ENCODE measurements at places on chromosomes 6 and 20.

GRCh38 chr20:32484225-32484957, 100.7 kb downstream of the NOL4L start:
- no peak for DNase-seq

DNA sequence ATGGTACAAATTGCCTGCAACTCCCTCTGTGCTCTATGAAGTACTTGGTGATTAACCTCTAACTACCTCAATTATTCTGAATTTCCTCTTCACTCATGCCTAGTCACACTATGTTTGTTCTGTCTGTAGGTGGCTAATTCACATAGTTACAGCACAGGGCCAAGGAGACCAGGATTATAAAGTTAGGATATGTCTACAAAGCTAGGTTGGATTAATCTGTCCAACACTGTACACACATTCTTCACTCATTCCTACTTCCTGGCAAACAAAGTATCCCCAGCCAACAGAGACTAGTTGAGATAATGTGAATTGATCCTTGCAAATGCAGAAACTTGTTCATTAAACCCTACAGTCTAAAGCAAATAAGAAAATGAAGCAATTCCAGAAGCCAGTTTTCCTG, 269.8 kb downstream of the HACE1 start:
- DNase-seq, result no peak

GRCh38 chr6:124798942-124799496, 163.2 kb upstream of the RNF217 start:
- DNase-seq, result no peak

GRCh38 chr6:121521164-121521555, 85.7 kb downstream of the GJA1 start:
- peak; percentile 41 for DNase-seq

GRCh38 chr6:56790414-56790813, 147.7 kb upstream of the DST start:
- DNase-seq, result no peak

GRCh38 chr6:683742-684440, 9.0 kb downstream of the EXOC2 start:
- no peak for DNase-seq

DNA sequence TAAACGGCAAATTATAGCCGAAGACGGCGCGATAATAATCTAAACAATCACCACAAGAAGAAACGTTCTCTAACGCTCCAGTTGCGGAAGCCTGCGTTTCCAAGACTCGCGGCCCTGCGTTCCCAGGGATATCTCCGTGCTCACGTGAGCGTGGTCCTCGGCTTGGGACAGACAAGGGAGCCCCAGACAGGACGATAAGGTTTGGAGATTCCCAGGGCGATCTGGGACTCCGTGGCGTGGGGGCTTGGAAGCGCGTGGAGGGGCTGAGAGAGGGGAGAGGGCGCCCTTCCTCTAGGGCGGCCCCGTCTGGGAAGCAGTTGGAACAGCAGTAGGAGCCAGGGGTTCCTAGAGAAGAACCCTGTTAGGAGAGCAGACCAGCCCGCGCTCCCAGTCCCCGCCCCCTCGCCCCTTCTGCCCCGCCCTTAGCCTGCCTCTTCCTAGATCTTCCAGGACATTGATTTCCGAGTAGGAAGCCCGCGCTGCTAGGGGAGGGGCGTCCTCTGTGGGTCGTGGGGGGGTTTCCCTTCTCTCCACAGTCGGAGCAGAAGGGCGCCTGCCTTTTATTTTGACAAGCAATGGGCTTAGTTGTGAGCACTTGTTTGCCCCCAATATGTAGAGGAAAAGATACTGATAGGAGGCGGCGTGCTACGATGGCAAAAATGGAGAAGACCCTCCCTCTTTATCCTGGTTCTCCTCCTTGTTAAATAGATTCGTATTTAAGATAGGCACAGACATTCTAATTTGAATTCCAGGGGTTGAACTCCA, 10.6 kb downstream of the NRN1 start:
- peak; percentile 49 for DNase-seq

- DNase-seq, result peak; percentile 49
Observed at GRCh38 chr20:51910321-51911050, 108.2 kb upstream of the SALL4 start.

DNA sequence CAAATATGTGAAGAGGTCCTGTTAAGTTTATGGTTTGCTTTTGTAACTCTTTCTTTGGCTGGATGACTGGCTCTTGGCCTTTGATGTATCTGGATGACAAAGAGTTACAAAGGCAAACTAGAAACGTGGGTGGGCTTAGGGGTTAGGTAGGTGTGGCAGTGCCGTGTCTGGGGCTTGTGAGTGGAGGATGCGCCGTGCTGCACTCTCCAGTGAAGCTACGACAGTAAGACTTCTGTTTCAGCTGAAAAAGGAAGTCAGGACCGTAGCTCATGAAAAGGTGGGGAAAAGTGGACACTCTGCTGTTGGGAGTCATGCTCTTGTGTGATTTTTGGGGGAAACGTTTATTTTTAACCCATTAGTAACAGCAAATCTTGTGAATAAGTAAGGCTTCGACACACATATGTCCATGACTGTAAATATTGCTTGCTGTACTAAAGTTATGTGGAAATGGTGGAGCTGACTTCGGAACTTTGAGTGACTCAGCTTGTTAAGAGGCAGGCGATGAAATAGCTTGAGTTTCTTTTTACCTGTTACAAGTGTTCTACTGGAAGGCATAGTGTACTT, 45.6 kb downstream of the DUSP22 start:
- DNase-seq, result peak; percentile 18

GRCh38 chr6:151284012-151284411, 44.2 kb downstream of the AKAP12 start:
- DNase-seq, result peak; percentile 62

DNA sequence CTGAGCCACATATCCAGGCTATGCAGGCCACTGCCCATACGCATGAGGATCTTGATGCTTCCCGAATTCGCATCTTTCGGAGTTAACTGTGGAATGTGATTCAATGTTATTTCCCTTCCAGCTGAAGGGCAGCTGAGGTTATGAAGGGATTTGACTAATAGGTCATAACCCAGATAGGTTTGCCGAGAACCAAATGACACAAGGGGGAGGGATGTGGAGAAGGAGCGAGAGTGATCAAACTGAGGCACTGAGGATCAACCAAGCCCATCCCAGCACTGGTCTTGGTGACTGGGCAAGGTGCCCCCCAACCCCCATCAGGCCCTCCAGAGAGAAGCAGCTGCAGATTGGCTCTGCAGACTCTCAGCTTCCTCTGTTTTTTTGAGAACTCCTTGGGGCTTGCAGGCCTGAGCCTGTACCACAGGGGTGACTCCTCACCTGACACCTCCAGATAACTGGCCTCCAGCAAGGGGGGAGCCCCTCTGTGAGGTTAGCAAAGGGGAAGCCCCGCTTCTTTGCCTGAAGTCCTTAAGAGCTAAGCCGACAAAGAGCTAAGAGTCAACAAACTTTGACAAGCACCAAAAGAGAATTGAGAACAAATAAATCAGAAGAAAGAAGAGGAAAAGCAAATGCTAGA, 185.9 kb downstream of the PDE7B start:
- no peak for DNase-seq

GRCh38 chr6:145715426-145715825, 19.9 kb downstream of the EPM2A start:
- DNase-seq, result no peak

DNA sequence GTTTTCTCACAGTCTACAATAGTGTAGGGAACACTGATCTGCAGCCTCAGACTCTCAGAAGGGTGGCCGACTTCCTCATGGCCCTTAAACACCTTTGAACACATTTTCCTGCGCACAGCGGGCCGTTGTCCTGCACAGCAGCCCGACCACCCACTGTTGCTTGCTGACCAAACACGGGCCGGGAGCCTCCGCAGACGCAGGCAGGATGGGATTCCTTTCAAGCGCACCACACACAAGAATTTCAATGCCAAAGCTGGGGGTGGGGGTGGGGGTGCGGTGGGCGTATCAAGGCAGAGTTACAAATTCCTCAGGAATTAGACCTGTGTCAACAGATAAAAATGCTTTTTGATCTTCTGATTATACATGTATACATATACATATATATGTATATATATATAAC, 74.5 kb downstream of the HUS1B start:
- DNase-seq, result no peak

GRCh38 chr20:37727957-37728634, 34.3 kb downstream of the CTNNBL1 start:
- no peak for DNase-seq

DNA sequence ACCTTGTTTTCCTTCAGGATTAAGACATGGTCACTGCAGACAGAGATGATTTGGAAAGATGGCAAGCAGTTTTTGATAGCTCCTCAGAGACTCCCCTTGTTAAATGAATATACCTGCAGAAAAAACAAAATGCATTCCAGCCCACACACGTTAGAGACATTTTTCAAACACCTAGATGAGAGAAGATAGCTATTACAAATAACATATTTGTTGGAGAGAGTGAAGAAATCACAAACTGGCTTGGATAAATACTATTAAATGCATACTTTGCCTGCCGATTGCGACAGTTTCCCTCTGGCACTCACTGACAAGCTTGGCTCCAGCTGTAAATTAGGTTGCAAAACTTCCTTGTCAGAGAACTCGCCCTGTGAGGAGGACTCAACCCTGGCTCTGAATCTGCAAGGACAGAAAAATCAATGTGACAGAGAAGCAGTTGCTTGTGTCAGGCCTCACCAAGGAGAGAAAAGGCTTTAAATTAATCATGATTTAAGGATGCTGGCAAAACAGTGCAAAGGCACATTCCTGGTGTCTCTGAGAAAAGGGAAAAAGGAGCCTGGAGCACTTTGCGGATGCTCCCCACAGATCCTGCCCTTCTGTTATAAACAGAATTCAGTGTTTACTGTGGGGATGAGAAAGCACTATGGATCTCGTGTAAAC, 423.7 kb upstream of the MARCKS start:
- DNase-seq, result peak; percentile 94

DNA sequence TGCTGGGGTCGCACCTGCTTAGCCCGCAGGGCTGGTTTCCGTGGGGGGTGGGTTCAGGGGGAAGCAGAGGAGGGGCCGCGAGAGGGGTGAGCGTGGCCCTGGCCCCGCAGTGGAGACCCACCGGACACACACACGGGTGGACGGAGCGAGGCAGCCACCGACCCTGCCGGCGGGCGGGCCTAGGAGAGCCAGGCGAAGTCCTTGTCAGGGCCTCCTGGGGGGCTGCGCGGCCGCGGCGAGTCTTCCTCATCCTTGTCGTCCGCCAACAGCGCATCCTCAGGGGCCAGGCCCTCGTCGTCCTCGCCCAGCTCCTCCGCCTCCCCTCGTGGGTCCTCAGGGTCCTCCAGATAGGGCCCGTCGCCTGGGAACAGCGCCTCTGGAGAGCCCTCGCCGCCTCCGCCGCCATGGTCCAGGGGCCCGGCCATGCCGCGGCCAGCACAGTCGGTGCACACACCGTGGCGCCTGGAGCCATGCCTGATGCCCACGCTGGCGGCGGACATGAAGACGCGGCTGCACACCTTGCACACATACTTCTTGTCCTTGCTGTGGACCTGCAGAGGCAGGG, 7.3 kb downstream of the SLC2A4RG start:
- DNase-seq, result no peak

DNA sequence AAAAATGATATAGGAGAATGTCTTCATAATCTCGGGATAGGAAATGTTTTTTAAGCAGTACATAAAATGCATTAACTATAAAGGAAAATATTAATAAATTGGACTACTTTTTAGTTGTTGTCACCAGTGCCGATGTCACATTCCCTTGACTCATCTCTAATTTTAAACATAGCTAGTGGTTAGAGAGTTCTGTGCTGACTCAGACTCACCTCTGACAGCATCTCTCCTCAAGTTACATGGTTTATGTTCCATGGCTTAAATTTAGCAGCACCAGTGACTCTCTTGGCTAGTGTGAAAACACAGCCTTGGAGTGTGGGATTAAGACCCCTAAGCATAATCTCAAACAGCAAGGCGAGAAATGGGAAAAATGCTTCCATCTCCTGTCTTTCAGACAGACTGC, 311.8 kb upstream of the MMS22L start:
- no peak for DNase-seq

GRCh38 chr6:67535946-67536345, 1099.1 kb upstream of the ADGRB3 start:
- no peak for DNase-seq

GRCh38 chr20:50541606-50542041, 31.4 kb downstream of the PTPN1 start:
- DNase-seq, result no peak

- DNase-seq, result no peak
Observed at GRCh38 chr20:8318965-8319625, 187.0 kb downstream of the PLCB1 start.

- no peak for DNase-seq
Observed at GRCh38 chr20:8844179-8844578, 224.7 kb upstream of the PLCB4 start.

GRCh38 chr6:142952614-142953013, 7.6 kb upstream of the HIVEP2 start:
- DNase-seq, result no peak

GRCh38 chr6:73774311-73774774, 78.3 kb downstream of the CD109 start:
- peak; percentile 89 for DNase-seq

DNA sequence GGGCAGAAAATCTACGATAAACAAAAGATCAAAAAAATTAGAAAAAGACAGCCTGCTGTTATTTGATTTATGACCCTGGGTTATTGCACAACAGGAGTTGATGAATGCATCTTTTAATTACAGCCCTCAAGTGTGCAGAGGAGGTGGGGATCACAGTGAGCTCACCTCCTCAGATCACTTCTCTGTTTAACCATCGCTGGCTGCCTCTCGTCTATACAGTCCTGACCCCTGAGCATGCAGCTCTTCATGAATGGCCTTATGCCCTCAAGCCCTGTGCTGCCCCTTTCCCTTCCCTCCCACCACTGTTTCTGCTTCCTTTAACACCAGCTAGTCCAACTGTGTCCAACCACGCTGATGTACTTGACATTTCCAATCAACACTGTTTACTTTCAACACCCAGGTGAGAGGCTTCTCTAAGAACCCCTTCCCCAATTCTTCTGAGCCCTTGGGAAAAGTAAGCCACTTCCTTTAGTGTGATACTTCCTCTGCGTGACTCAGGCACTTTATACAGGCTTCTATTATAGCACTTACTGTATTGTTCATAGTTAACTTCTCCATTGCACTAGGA, 60.6 kb upstream of the RIPOR2 start:
- DNase-seq, result no peak

- peak; percentile 21 for DNase-seq
Observed at GRCh38 chr20:17619351-17620093, 49.6 kb downstream of the DSTN start.

DNA sequence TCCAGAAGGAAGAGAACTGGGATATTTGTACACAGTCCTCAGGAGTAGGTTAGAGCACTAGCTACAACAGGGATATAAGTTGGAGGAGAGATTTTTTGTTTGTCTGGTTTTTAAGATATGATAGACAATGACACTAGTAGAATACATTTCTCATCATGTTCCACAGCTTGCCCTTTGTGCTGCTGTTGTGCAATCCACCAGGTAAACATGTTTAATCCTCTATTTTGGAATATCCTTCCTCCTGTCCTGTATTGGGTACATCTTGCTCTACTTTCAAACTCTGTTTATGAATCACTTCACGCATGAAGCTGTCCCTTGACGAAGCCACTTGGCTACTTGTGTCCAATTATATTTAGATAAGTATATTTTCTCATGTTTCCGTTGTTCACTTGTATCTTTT, 153.6 kb upstream of the TENT5A start:
- DNase-seq, result no peak
